Psoas muscle (tissue), 8 donors: ENCODE measurements at places on chromosomes 4 and X. TPM values are rescaled to one million over a fixed set of nuclear protein-coding genes. Genes with fewer than 3 reads are reported as not detected.

Gene RPL10
- 2,178 TPM for total RNA-seq

Gene RHOH
- total RNA-seq: 0.68 TPM

Gene IL15
- 2.4 TPM for total RNA-seq

Gene PFKFB1
- 20.9 TPM for total RNA-seq

Gene COL25A1
- 0.42 TPM for total RNA-seq

Gene SOD3
- 6.7 TPM for total RNA-seq

Gene TRAM1L1
- 0.11 TPM for total RNA-seq

Gene AWAT2
- total RNA-seq: not detected

Gene FOXR2
- total RNA-seq: not detected

Gene RBM46
- not detected for total RNA-seq

Gene PF4V1
- not detected for total RNA-seq

Gene FAM47E
- total RNA-seq: 4.0 TPM

Gene XAGE1A
- total RNA-seq: not detected

Gene GAGE2A
- not detected for total RNA-seq

Gene PCSK1N
- total RNA-seq: not detected

Gene CSAG1
- total RNA-seq: not detected

Gene PRRG3
- 0.32 TPM for total RNA-seq

Gene KDM6A
- 21.3 TPM for total RNA-seq

Gene PLAC8
- 1.0 TPM for total RNA-seq

Gene BMP3
- not detected for total RNA-seq

Gene ERCC6L
- total RNA-seq: 0.22 TPM
